ENCODE measurements at places on chromosomes 2 and 18.

DNA sequence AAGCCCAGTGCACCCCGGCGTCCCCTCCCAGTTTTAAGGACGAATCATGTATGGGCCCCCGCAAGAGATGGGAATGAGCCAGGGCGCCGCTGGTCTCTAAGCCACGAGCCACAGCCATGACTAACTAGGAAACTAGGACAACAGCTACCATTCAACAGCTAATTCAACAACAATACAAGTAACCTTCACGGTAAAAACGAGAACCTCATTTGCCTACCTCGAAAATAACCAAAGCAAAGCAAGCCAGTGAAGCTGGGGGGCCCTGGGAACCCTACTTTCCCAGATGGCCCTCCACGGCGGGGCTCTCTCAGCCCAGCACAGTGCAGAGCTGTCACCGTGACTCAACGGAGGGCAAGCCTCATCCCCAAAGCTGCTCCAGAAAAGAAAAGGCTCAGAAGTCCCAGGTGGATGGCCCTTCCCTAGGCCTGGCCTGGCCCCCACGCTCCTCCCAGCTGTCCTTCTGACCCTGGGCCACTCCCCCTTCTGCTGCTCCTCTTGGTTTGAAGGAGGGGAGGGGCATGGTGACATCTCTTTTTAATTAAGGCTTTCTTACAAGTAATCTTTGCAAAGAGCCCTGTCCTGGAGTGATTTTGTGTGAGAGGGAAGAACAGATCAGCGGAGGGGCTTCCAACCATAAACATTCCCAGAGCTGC, 126.3 kb downstream of the HDAC4 start:
- peak; percentile 30 for DNase-seq

GRCh38 chr2:175631245-175631623, 370.8 kb downstream of the LNPK start:
- DNase-seq, result no peak

- DNase-seq, result no peak
These were observed 73.5 kb downstream of the GLI2 start for GRCh38 chr2:120809151-120809550.

DNA sequence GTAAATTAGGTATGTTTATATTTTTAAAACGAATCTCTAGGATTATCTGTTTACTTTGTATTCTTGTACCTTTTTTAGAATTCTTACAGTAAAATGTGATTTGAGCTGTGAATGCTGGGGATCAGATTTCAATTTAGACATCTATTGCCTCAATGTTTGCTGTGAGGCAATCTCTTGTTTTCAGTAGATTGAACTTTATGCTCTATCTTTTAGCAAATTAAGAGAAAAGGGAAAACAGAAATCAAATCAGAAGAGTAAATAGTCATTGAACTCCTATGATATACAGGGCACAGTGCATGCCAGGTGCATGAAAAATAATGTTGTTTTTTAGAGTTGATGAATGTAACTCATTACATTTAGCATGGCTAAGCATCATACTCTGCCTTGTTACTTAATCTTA, 39.5 kb downstream of the ZC3H6 start:
- no peak for DNase-seq

DNA sequence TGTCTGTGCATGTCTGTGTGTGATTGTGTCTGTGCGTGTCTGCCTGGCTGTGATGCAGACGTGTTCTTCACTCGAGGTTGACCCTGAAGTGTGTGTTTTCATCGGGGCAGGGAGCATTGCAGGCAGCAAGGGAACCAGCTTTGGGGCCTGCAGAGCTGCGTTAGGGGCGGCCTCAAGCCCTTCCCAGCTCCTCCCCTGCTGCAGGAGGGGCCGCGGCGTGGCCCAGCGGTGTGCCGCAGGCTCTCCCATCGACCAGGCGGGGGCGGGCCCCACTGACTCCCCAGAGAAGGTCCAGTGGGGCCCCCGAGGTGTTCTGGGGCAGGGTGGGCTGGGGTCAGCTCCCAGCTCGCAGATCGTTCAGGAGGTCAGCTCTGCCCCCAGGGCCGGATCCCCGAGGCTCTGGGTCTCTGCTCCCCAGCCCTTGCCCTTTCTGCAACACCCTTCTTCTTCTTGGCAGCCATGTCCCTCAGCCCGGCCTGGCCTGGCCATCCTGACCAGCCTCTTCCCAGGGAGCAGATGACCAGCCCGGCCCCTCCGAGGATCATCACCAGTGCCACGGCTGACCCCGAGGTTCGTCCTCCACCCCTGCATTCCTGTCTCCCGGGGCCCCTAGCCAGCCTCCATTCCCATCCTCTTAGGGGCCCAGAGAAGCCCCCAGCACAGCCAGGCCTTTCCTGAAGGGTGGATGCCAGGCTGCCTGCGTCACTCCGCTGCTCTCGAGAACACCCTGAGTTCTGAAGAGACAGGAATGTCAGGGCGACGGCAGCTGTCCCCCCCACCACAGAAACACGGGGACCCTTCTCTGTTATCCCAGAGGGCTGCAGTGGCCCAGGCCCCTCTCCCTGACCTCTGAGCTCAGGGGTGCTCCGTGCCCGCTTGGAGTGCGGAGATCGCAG, 11.1 kb upstream of the KLHL30 start:
- DNase-seq, result no peak

GRCh38 chr2:45879406-45879805, 227.9 kb downstream of the PRKCE start:
- no peak for DNase-seq

- DNase-seq, result no peak
These were observed 24.7 kb upstream of the ANKRD62 start for GRCh38 chr18:12068950-12069320.

GRCh38 chr18:76405681-76406356, 89.2 kb downstream of the ZNF516 start:
- DNase-seq, result peak; percentile 62

DNA sequence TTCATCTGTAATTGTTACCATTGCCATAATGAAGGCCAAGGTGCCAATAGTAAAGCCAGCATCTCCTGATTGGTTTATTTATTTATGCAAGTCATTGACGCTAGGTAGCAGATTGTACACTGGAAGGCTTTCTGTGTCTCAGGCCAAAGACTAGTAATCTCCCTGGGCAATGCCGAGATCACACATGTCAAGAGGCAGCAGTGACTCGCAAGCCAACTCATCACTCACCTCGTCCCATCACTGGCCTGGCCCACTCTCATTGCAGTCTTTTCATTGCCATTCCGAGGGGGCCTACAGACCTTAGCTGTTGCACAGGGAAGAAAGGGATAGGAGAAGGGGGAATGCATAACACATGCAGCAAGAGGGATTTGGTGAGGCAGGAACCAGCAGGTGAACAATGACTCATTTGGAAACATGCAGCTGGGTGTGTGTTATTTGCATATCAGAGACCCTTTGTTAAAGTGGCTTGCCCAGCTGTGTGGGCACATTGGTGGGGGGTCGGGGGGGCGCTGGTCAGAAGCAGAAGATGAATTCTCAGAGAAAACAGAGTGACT, 448.7 kb upstream of the HNRNPA3 start:
- no peak for DNase-seq

DNA sequence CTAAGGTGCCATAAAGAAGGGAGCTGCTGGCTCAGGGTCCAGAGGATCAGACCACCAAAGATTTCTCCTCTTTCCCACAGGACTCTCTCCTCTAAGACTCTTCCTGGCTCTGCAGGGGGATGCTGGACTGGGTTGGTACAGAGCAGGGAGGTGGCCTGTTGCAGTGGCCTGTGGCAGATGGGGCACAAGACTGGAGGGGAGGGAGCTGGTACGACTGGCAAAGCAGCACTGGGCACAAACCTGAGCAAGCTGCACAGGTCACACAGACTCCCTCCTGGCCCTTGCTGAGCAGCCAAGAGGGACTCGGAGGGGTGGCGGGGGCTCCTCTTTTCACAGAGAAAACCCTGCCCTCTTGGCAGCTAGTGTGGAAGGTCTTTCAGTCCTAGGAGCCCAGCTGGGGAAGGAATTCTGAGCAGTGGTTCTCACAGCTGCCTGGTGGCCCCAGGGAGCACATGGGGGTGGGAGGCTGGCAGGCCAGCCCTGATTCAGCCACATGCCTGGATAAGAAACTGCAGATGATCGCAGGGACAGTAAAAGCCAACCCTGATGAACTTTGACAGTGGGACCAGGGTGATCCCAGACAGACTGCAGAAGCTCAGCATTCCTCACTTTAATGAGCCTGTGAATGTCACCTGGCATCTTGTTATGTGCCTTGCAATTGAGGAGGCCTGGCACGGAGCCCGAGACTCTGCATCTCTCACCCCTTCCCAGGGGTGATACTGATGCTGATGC, 32.5 kb upstream of the ACAA2 start:
- no peak for DNase-seq

DNA sequence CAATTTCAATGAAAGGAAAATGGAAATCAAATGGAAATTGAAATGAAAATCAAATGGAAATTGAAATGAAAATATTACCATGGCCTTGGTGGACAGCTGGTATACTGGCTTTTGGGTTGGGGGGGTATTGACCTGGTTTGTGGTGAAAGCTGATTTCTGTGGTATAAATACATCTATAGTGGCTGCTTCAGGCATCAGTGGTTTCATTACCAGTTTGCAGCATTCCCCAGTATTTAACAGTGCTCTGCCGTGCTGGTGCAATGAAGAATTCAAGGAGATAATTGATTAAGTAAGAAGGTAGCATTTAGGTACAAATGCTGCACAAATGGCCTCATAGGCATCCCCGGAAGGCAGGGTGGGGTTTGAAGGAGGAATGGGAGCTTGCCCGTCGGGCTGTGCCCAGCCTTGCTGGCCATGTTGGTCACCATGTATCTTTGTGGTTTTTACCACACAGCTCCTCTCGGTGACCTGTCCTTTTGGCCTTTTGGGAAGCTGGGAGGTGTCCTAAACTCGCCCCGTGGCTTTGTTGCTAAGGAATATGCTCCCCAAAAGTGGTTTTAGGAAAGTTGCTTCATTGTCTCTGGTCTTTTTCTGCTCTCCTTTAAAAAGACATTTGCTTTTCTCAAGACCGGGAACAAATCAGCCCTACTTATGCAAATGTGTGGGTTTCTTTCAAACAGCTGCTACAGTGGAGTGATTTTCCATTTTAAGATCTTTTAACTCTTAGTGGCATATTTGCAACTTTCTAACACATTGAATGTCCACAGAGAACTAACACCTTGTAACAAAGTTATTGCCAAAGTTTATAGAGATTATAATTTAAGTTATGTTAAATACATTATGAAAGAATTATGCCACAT, 28.6 kb downstream of the SNTG2 start:
- no peak for DNase-seq

- peak; percentile 26 for DNase-seq
These were observed 1.5 kb downstream of the PXDN start for GRCh38 chr2:1742681-1743395.

DNA sequence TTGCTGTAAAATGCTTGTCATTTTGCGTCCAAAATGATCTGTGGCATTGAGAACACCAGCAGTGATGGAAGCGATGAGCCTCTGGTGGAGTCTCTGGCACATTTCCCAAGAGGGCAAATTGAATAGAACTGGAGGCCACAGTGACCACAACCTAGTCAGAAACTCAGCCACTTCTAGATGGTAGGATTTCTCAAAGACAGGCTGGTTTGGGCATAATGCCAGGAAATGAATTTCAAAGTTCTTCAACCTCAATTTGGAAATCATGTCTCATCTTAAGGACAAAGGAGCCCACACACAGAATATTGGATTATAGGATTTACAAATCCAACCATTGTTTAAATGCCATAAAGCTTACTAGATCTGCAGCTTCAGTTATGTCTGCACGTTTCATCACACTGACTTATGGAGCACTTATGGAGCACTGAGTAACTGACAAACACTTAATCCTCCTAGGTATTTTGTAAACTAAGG, 132.1 kb downstream of the COL6A3 start:
- no peak for DNase-seq

- DNase-seq, result no peak
These were observed 346.1 kb upstream of the ID2 start for GRCh38 chr2:8335801-8336200.

DNA sequence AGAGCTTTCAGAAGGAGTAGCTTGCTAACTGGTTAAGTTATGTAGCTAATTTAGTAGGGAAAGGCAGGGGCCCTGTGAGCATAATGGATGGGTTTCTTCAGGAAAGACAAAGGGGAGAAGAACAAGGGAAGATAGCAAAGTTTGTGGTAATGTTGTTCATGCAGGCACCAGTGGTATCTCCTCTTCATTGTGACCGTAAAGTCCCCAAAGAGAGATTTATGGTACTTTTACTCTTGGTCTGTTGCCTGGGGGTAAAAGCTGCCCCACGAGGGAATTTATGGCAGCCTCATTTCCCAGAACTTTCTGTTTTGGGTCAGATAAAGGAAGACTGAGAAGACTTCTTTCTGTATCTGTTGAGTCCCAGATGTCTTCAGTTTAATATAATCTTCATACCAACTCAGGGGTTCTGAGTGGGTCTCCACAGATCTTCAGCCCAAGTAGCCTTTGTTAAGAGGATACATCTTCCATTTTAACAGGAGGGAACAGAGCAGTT, 27.5 kb downstream of the MALT1 start:
- no peak for DNase-seq
